ENCODE measurements at places on chromosomes 16 and 17.

GRCh38 chr16:57694725-57695679 is at the start of gene DRC7:
Gene DRC7 (plus strand): TSS chr16:57694806. CDS start chr16:57697950, 3,144 bp downstream.
- no peak for DNase-seq

GRCh38 chr17:57634713-57635465 is 110.2 kb downstream of the CCDC182 start:
- no peak for DNase-seq

GRCh38 chr16:89132194-89133005 is 38.7 kb downstream of the ACSF3 start:
- no peak for DNase-seq

GRCh38 chr16:84726669-84727467 is 27.1 kb downstream of the USP10 start:
- no peak for DNase-seq

DNA sequence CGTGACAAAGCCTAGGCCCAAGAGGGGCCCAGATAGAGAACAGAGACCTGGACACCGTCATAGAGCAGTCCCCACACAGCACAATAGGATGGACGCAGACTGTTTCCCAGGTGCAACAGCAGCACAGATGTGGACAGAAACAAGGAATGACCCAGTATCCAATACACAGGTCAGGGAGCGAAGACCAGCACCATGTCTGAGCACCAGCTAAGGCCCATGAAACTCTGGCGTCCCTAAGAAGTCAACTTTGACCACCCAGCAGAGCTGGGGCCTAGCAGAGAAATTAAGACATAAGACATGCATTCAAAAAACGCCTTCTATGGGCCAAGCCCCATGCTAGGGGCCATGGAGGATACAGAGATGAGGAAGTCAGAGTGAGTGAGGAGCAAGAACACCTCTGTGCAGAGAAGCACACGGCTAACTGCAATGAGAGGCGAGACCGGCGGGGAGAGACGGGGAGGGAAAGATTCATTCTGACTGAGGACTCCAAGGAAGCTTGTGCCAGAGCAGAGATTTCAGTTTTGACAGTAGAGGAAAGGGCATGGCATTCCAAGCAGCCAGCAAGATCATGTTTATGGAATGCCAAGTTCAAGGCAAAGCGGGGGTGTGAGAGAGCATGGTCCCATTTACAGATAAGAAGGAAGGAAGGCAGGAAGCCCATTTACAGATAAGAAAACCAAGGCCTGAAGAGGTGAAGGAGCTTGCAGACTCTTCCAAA is 50.8 kb downstream of the PITPNM3 start:
- no peak for DNase-seq

DNA sequence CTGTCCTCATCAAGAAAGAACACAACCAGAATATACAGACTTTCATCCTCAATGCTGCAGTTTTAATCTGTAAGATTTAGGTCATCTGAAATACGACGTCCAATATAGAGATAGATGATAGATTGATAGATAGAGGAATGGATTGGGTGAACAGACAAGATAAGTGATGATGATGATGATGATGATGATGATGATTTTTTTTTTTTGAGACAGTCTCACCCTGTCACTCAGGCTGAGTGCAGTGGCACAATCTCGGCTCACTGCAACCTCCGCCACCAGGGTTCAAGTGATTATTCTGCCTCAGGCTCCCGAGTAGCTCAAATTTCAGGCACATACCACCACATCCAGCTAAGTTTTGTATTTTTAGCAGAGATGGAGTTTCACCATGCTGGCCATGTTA is 56.3 kb upstream of the ADAMTS18 start:
- DNase-seq, result no peak

- no peak for DNase-seq
Observed at GRCh38 chr16:64147941-64148340, 973.9 kb downstream of the CDH11 start.

DNA sequence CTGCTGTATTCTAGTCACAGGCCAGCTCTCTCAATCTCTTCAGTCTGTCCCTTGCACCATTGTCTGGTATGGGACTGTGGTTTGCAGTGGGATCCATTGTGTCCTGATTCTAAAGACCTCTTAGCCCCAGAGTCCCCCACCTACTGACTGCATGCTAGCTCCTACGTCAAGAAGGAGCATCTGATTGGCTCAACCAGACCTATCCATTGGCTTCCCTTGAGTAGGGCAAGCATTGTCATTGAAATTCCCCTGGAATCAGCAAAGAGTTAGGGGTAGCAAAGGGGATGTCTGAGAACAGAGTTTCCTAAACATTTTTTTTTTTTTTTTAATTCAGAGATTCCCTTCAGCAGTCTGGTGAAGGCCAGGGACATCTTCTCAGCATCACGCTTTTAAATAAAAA is 175.3 kb upstream of the MPHOSPH6 start:
- no peak for DNase-seq

Data from astrocyte of the cerebellum (primary cell).